Stimulated activated CD8-positive, alpha-beta memory T cell treated with anti-CD3 and anti-CD28 coated beads, Interleukin-4, amount 100 ng/mL, for 4 hours (primary cell): ENCODE measurements at places on chromosomes 3 and 15.

GRCh38 chr15:38888701-38889221 is 324.1 kb upstream of the RASGRP1 start:
- no peak for DNase-seq

DNA sequence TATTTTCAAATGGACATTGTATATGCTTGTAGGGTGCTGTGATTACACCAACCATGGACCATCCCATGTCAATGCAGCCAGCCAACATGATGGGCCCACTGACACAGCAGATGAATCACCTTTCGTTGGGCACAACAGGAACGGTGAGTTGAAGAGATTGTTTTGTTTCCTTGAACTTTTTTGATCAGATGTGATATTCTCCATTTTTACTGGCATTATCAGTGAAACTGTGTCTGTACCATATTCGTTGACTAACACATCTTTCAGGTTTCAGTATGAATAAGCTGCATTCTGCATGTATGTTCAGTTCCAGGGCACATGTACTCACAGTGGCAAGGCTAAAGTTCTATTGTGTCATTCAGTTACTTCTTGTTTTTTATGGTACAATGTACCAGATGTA is 655.2 kb downstream of the RBMS3 start:
- DNase-seq, result no peak

- DNase-seq, result no peak
These were observed 348.2 kb downstream of the NAALADL2 start for GRCh38 chr3:175207361-175207760.

DNA sequence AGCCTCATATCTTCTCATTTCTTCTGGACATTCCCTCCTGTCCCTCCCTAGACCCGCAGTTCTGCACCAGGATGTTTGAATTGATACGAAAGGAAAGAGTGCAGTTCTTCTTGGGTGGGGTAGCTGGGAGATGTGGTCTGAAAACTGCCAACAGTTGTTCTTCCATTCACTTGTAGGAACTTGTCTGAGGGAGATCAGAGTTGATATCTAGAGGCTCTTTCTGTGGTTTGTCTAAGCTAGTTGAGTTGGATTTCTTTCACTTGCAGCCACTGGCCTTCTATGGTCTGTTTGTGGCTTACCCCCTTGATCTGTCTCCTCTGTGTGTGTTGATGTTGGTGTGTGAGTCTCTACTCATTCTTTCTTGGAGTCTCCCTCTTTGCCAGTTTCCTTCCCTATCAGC is 42.5 kb upstream of the PIK3CB start:
- no peak for DNase-seq

- DNase-seq, result no peak
These were observed 174.9 kb upstream of the FRMD4B start for GRCh38 chr3:69560818-69561217.

DNA sequence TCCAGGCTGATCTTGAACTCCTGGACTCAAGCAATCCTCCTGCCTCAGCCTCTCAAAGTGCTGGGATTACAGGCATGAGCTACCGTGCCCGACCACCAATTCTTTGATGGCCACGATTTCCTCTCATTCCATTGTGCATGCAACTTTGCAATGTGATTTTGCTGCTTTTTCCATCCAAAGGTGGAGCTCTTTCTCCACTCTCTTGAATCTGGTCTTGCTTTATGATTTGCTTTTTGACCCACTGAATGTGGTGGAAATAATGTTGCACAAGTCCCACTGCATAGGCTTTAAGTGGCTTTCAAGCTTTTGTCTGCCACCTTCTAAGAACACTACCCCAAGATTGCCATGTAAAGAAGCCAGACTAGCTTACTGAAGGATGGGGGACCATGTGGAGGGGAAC is 10.6 kb downstream of the RPS27L start:
- DNase-seq, result no peak

DNA sequence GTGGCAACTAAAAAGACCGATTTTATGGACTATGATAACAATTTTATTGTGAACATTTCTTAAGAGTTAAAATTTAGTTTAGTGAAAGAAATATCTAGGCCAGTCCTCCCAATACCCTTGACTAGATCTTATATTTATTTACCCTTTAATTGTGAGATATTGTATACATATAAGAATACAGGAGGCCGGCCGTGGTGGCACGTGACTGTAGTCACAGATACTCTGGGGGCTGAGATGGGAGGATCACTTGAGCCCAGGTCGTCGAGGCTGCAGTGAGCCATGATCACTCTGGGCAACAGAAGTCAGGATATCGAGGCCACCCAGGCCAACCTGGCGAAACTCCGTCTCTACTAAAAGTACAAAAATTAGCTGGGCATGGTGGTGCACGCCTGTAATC is 756 bp upstream of the RMDN3 start:
- DNase-seq, result no peak

GRCh38 chr3:46213201-46213600 is 5.1 kb upstream of the CCR1 start:
- DNase-seq, result no peak

GRCh38 chr3:115218859-115219258 is 71.8 kb upstream of the ZBTB20 start:
- DNase-seq, result no peak

DNA sequence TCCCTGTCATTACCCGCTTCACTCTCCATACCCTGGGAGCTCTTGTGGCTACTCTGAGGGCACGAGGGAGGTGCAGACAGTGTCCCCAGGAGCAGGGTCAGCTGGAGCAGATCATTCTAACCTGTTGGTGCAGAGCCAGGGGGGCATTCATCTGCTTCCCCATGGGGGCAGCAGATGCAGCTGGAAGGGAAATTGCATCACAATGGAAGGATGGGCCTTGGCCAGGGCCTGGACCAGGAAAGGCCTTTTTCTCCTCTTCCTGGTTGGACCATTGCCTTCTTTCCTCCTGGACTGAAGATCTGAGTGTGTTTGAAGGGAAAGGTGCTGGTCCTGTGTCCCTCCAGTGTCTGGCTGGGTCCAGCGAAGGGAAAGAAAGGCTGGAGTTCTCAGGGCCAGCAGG is 55.7 kb downstream of the EPHB1 start:
- no peak for DNase-seq

- no peak for DNase-seq
These were observed 66.7 kb downstream of the ST6GAL1 start for GRCh38 chr3:186997061-186997460.

DNA sequence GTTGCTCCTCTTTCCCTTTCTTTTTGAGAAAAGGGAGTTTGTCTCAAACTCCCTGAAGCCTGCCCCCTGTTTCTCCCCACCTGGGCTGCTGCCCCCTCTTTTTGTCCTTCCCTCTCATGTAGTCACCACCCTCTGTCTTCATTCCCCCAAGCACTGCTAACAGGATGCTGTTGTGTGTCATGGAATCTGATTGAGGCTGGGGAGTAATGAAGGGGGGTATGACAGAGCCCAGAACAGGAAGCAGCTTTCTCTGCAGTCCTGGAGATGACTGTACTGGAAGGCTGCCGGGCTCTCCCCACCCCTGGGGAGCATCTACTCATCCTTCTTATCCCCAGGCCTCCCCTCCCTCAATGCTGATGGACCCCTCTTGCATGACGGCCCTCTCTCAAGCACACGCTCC is 181.6 kb downstream of the ABHD5 start:
- no peak for DNase-seq

DNA sequence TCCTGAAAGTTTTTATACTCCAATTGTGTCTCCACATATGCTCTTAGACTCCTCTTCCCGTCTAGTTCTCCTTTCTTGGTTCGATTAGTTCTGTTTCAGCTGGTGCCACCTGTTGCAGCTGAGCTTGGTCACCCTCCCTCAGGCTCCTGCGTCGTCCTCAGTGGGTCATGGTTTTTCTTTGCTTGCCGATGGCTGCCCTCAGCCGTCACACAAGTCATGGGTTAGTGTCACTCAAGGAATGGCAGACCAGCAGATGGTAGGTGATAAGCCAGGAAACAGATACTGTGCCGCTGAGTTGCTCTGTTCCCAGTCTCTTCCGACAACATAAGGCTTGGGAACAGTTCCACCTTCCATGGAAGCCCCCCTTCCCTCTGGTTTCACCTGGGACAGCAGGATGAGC is 109.9 kb downstream of the IGF1R start:
- DNase-seq, result no peak

DNA sequence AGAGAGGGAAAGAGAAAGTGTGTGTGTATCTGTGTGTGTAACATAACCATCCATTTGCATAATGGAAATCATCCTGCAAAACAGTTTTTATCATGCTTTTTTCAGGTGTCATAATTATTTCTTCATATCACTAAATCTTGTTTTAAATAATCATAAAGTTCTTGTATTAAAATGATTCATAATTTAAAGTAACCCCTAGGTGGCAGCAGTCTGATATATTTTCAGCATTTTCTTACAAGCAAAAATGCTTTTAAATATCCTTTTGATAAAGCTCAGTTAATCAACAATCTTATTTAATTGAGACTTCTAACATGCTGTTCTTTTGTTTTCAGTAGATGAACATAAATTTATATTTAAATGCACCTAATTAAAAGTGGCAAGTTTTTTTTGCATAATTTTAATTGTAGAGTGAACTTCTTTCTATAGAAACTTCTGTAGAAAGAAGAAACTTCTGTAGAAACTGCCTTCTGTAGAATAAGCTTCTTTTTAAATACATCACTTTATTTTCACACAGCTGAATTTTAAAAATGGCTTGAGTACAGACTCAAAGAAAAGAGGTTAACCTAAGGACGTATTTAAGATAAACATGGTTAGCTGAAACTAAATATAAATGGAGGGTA is 72.5 kb downstream of the OPA1 start:
- DNase-seq, result no peak

- DNase-seq, result no peak
These were observed 12.1 kb downstream of the MAP2K5 start for GRCh38 chr15:67554580-67554979.

GRCh38 chr3:139617672-139618268 is 60.0 kb downstream of the NMNAT3 start:
- DNase-seq, result no peak

GRCh38 chr3:154972951-154973350 is 107.2 kb upstream of the MME start:
- DNase-seq, result no peak

DNA sequence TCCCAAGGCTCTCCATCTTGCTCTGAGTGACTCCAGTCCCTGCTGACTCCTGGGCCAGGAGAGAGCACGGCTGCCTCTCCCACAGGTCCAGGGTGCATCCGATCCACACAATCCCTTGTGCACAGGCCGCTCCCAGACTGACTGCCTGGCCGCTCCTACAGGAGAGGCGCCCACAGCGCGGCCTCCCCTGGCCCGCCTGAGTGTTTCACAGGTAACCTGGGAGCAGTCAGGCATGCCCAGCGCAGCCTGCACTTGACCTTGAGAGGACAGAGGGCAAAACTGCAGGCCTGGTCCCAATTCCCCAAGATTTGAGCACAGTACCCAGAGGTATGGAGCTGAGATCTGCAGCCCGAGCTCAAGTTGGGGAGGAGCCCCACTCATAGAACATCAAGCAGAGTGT is 490.2 kb downstream of the CNTN6 start:
- no peak for DNase-seq

- DNase-seq, result no peak
These were observed 24.5 kb upstream of the GMNC start for GRCh38 chr3:190886945-190887344.

DNA sequence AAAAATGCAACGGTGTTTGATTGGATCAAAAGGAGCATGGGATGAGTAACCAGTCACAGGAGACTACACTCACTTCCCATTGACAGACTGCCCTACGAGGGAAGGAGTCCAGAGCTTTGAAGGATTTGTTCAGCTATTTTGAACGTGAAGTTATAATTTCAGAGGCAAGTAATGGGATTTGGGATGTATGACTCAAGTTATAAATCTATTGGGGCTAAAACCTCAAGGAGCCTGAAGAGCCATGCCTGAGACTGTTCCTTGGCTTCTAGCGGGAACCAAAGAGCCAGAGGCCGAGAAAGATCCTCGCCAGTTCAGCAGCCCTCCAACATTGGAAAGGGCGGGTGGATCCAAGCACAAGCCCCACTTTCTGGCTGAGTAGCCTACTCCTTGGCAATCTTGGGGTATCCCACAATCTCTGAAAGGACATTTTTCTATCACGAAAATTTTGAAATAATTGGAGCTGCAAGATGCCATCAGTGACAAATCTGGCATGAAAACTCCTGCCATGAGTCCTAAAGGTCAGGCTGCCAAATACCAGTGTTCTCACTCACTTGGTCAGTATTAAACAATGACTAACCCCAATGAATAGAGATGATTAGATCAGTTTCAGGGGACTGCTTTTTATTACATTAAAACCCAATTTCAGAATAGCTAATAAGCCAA is 48.6 kb upstream of the SLCO2A1 start:
- DNase-seq, result no peak

GRCh38 chr15:75763137-75763611 is 50.5 kb upstream of the CSPG4 start:
- no peak for DNase-seq

DNA sequence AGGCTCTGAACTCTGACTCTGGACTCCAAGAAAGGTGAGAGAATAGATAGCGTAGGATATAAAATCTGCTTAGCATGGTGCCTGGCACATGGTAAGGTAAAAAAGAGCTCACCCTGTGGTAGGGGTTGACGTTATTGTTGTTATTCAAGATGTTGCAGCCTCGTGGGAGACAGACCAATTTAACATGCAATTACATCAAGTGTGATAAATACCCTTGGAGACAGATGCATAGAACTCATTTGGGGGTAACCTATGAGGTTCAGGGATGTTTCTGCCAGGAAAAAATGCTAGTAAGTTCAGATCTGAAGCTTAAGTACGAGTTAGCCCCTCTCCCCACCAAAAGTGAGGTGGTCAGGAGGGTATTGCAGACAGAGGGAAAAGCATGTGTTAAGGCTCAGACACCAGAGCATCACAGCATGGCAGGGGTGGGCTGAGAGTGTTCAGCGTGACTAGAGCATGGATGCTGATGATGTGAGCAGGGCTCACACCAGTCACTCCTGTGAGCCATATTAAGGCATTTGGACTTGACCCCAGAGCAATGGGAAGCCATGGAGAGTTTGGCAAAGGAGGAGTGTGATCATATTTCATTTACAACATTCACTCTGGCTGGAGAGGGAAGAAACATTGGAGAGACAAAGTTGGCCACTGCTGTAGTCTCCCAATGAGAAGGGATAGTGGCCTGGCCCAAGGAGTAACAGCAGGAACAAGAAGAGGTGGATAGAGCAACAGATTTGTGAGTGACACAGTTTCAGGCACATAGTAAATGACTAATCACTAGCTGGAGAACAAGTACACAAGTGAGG is 181.0 kb downstream of the UACA start:
- no peak for DNase-seq

DNA sequence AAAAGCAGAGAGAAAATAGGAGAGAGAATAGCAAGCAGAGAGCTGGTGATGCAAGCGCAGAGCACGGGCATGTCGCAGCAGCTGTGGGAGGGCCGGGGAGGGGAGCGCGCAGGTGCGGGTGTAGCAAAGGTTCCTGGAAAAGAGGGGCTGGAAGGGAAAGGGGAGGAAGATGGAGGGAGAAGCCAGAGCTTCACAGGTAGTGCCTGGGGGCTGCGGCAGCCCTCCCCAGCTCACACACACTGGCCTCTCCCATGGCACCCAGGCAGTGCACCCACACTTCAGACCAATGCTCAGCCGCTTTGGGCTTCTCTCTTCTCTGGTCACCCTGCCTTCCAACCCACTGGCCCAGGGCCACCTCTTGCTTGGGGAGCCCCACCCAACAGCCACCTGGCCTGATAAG is 72.1 kb downstream of the ADAMTS7 start:
- DNase-seq, result no peak
